Astrocyte (in vitro differentiated cells and primary cell): ENCODE measurements at places on chromosomes 13 and 19.

DNA sequence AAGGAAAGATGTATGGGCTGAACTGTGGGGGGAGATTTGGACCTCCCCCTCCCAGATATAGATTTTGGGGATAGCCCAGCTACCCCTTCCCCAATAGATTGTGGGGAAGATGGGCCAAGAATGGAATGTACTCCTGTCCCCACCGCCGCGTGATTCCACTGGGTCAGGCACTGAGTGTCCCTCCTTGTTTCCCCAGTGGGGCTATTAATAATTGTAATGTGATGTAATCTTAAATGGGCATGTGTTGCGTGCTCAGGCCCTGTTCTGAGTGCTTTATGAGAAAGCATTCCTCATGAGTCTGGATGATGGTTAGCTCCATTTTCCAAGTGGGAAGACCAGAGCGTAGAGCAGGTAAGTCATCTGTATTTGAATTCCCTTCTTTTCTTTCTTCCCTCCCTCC, 1.4 kb downstream of the PSMD8 start:
- no peak for DNase-seq

GRCh38 chr19:18900700-18901481, 4.9 kb upstream of the CERS1 start:
- no peak for DNase-seq

- DNase-seq: no peak
These were observed 30.9 kb upstream of the ADGRE5 start for GRCh38 chr19:14350302-14350701.

GRCh38 chr19:48678201-48678600, 5.4 kb upstream of the NTN5 start:
- DNase-seq: no peak

GRCh38 chr13:51222686-51223559, 725 bp downstream of the FAM124A start:
- no peak for DNase-seq

DNA sequence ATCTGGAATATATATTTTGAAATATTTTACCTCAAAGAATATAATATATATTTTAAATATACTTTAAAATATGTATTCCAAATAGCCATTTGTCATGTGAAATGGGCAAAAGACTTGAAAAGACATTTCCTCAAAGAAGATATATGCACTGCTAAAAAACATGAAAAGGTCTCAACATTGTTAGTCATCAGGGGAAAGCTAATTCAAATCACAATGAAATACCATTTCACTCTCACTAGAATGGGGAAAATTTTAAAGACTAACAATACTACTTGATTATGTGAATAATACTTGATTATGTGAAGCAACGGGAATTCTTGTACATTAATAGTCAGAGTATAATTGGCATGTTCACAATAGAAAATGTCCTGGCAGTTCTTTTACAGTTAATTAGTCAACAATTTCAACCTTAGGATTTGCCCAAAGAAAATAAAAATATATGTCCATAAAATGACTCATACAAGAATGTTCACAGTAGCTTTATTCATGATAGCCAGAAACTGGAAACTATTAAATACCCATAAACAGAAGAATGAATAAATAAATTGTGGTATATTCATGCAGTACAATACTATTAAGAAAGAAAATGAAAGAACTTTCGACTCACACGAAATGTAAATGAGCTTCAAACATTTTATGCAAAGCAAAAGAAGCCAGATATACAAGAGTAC, 6.8 kb upstream of the KBTBD6 start:
- peak; percentile 26 for DNase-seq

DNA sequence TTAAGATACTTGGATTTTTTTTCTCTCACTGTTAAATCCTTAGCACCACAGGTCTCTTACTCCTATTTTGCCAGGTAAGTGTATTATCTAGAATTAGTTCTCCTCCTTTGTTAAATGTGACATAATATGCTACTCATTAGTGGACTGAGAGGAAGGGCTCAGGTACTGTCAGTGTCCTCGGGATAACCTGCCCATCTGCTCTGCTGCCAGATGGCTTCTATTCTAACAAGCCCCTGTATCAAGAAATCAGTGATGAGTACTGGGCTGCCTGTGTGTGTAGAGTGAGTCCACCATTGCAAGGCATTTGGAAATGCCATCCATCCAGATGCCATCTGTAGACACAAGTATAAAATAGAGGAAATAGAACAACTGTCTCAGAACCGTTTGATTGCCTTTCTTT, 209.6 kb downstream of the ATP8A2 start:
- DNase-seq: no peak

DNA sequence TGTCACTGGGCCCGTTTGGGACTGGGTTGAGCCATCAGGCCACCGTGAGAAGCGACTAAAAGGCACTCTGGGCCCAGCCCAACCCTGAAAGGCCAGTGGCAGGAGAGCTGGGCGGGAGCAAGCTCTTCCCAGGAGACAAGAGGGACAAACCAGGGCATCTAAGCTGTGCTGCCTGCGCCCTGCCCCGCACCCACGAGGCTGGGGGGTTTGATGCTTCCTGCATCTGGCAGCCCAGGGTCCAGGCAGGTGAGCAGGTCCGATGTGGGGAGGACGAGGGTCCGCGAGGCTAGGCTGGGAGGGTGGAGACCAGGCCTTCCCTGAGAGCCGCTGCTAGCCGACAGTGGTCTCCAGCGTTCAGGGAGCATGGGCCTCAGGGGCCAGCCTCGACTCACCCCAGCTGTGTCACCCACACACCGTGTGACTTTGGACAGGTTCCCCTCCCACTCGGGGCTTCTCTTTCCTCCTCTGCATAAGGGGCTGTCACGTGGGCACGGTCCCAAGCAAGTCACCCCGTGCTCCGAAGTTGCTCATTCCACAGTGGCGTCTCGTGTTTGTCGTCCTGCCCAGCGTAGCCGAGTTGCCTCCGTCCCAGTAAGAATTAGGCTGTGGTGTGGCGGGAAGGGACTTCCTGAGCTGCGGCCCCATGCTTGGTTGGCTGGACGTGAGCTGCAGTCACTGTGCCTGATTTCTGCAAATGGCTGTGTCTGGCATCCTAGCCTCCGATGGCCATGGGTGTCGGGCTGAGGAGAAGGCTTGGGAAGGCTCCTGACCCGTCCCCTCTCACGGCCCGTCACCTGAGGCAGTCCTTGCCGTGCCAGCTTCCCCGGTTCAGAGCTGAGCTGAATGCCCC, 15.8 kb downstream of the PLIN4 start:
- DNase-seq: no peak

DNA sequence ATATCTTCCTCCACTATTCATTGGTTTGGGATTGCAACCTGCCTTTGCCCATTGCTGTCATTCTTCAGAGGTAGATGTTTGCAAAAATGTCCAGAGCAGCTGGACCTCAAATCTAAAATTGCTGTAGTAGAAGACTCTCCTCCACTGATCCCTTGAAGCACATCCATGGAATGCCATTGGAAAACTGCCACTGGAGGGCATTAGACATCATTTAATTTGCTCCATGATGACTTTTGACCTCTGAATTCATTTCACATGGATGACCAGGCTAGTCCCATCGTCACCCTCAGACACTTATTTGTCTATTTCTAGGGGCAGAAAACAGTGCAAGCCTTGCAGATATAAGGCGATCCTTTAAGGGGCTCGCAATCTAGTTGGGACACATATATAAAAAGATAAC, 33.9 kb upstream of the FLT1 start:
- DNase-seq: no peak

GRCh38 chr19:3463714-3464586, 16.4 kb downstream of the SMIM24 start:
- DNase-seq: no peak

- DNase-seq: peak; percentile 34
These were observed 24.1 kb downstream of the SLC25A30 start for GRCh38 chr13:45393941-45394570.

DNA sequence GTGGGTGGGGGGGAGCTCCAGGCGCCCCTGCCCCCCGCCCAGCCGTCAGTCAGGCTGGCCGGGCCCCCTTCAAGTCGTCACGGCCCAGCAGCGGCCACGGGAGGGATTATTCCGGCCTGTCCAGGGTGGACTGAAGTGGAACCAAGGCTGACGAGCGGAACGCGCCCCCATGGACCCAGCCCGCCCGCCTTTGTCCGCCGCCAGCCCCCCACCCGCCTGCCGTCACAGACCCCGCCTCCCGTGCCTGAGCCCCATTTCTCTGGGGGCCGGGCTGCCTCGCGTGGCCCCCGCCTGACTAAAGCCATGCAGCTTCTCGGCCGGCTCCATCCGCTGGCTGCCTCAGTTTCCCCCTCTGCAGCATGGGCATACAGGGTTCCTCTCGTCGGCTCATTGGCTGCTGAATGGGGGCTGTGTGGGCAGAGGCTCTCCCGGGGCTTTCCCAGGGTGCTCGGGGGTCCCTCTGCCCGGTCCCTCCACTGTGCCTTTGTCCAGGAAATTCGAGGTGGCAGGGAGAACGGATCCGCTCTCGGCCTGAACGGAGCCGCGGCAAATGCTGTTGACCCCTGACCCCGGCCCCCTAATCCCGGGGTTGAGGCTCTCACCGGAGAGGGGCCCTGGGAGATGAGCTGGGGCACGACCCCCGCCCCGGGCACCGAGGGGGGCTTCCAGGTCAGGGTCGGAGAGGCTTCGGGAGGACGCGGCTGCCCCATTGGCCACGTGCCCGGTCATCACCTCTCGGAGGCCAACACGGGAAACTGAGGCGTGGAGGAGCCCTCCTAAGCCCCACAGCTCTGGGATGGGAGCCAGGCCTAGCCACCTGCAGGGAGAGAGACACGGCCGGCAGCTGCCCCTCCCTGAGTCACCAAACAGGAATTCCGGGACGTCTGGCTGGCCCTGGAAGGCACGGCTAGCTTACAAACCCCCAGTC, 27.4 kb downstream of the EFNA2 start:
- DNase-seq: peak; percentile 63

DNA sequence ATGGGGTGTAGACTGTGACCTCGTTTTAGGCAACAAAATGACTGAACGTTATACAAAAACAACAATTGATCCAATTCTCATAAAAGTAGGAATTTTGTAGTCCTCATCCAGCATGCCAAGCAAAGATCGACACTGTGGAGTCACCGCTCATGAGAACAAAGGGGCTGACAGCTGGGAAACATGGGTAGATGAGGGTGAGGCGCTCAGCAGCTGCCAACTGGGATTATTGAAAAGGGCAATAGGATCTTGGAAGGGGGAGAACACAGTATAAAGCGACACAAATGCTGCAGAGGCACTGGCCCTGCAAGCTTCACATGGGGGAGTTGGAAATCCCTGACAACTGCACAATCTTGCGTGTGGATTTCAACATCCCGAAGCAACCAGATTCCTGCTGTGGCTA, 5.4 kb upstream of the ZNF765 start:
- DNase-seq: no peak
